B cell (primary cell): ENCODE measurements at places on chromosomes 3 and 15. TPM values are rescaled to one million over a fixed set of nuclear protein-coding genes. Genes with fewer than 3 reads are reported as not detected.

DNA sequence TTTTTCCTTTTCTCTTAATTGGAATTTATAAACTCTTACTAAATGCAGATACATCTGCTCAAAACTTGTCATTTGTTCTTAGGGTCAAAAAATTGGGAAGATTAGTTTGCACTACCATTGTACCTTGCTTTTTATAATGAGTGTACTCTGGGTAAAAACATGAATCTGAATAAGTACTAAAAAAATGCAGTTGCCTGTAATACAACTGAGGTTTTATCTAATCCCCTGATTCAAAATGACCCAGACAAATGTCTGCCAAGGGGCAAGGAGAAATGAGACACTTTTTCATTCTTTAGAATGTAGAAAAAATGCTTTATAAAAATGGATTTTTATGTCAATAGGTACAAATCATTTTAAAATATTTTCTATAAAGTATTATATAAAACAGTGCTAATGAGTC, 42.4 kb downstream of the RASA2 start:
- H3K27ac ChIP-seq, result peak overlapping the region; percentile 80
- DNase-seq, result no peak
- H3K4me3 ChIP-seq, result peak overlapping the region; percentile 34
- peaks cover 9% of the 10 kb centered on the region for H3K36me3 ChIP-seq

GRCh38 chr3:127786353-127787070, 35.8 kb downstream of the MGLL start:
- no peak overlapping the region for H3K4me3 ChIP-seq
- no peaks in the 10 kb centered on the region for H3K27me3 ChIP-seq
- H3K4me1 ChIP-seq, result no peaks in the 10 kb centered on the region
- no peak overlapping the region for H3K27ac ChIP-seq
- no peaks in the 10 kb centered on the region for H3K36me3 ChIP-seq
- no peak for DNase-seq

GRCh38 chr3:105394177-105394576, 27.5 kb downstream of the ALCAM start:
- H3K4me1 ChIP-seq, result no peaks in the 10 kb centered on the region
- no peak for DNase-seq
- no peak overlapping the region for H3K4me3 ChIP-seq
- H3K36me3 ChIP-seq, result no peaks in the 10 kb centered on the region
- H3K27ac ChIP-seq, result no peak overlapping the region

GRCh38 chr3:185067173-185067572, 85.7 kb downstream of the C3orf70 start:
- H3K27me3 ChIP-seq, result no peaks in the 10 kb centered on the region
- H3K36me3 ChIP-seq, result no peaks in the 10 kb centered on the region
- no peak overlapping the region for H3K4me3 ChIP-seq
- no peaks in the 10 kb centered on the region for H3K4me1 ChIP-seq

DNA sequence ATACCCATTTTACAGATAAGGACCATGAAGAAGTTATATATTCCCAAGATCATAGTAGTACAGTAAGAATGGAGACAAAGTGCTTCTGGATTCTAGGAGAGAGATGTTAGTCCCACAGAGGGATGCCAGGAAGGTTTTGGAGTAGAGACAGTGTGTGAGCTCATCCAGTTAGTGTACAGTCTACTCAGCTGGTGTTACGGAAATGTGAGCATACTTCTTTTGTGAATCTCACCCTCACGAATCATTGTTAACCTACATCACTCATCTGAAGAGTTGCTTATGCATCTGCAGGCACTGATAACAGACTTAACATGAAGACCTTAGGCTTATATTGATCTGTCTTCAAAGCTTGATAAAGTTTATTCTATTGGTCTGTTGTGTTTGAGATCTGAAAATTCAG, 106.6 kb upstream of the PTPRG start:
- H3K36me3 ChIP-seq, result no peaks in the 10 kb centered on the region
- no peak overlapping the region for H3K4me3 ChIP-seq
- DNase-seq, result no peak
- H3K4me1 ChIP-seq, result no peaks in the 10 kb centered on the region

GRCh38 chr15:99451484-99451883, 114.3 kb upstream of the MEF2A start:
- no peak overlapping the region for H3K27ac ChIP-seq
- no peaks in the 10 kb centered on the region for H3K27me3 ChIP-seq
- no peaks in the 10 kb centered on the region for H3K36me3 ChIP-seq
- no peak overlapping the region for H3K4me3 ChIP-seq

DNA sequence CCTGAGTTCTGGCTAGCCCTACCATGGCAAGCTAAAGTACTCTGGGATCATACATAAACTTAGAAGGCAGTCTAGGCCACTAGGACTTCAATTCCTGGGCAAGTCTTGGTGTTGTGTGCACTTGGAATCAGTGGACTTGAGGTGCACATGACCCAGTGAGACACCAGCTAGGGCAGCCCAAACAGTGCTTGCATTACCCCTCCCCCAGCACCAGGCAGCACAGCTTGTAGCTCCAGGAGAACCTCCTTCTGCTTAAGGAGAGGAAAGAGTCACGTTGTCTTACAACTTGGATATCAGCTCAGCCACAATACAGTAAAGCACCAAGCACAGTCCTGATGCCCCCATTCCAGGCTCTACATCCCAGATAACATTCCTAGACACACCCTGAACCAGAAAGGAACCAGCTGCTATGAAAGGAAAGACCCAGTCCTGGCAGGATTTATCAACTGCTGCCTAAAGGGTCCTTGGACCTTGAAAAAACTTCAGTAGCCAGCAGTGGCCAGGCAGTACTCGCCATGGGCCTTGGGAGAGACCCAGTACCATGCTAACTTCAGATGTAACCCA, 57.2 kb downstream of the MYO9A start:
- no peaks in the 10 kb centered on the region for H3K4me1 ChIP-seq
- no peaks in the 10 kb centered on the region for H3K27me3 ChIP-seq
- no peak for DNase-seq
- no peak overlapping the region for H3K27ac ChIP-seq

- no peaks in the 10 kb centered on the region for H3K27me3 ChIP-seq
- no peak for DNase-seq
- H3K4me3 ChIP-seq, result no peak overlapping the region
- no peaks in the 10 kb centered on the region for H3K4me1 ChIP-seq
- no peak overlapping the region for H3K27ac ChIP-seq
Measured at GRCh38 chr3:61450866-61451265, 110.5 kb upstream of the PTPRG start.

- no peak for DNase-seq
- no peaks in the 10 kb centered on the region for H3K4me1 ChIP-seq
- H3K27me3 ChIP-seq, result peaks cover 2% of the 10 kb centered on the region
- H3K27ac ChIP-seq, result no peak overlapping the region
- no peaks in the 10 kb centered on the region for H3K36me3 ChIP-seq
- no peak overlapping the region for H3K4me3 ChIP-seq
Measured at GRCh38 chr15:62323353-62323890, 158.3 kb upstream of the C2CD4B start.

The C3orf22 gene
- not detected in 2 replicates for total RNA-seq

The TMEM207 gene
- not detected in 2 replicates for total RNA-seq

The CCDC13 gene
- 1.9 and 2.5 TPM in 2 replicates for total RNA-seq

The SPTSSB gene
- not detected in 2 replicates for total RNA-seq

The CYP19A1 gene
- not detected in 2 replicates for total RNA-seq

The ILDR1 gene
- total RNA-seq, result 1.6 and 1.9 TPM in 2 replicates

The CCR9 gene
- 0.76 and 1.1 TPM in 2 replicates for total RNA-seq

The CCNB2 gene
- total RNA-seq, result 0.67 TPM in 1 of 2 replicates, not detected in the other
